ENCODE measurements at places on chromosomes 2 and 18.

GRCh38 chr2:8125741-8126711, 555.8 kb upstream of the ID2 start:
- no peak for DNase-seq

- no peak for DNase-seq
These were observed 205.1 kb upstream of the SRD5A2 start for GRCh38 chr2:31785876-31786275.

DNA sequence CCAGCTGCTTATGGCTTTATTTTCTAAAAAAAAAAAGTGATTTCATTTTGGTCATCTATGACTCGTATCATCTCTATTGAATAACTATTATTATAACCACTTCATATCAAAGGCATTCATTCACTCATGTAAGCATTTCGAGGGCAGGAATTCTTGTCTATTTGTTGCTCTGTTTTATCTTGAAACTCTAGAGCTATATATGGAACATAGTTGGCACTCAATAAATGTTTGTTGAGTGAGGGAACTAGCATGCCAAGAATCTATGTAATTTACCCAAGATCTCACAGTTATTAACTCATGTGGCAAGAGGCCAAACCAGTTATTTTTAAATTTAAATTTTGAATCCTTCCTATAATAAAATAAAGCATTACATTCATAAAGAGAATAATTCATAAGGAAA, 470.1 kb downstream of the TMX3 start:
- no peak for DNase-seq

- DNase-seq, result no peak
These were observed 11.3 kb downstream of the LRPPRC start for GRCh38 chr2:43984533-43984932.

DNA sequence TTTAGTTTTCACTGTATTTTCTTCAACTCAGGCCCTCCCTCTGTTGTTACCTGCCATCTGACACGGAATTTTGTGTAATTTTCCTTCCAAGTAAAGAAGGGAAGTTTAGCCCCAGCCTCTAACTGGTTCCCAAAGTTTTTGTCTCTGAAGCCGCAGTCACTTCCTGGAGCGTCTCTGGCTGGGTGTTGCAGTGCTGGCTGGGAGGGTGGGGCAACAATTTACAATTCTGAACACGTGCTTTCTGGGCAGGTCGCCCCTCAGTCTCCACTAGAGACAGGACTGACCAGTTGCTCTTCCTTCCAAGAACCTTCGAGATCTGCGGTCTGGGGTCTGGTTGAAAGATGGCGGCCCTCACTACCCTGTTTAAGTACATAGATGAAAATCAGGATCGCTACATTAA, 3.5 kb downstream of the CNDP2 start:
- DNase-seq, result peak; percentile 73

- no peak for DNase-seq
These were observed 6.0 kb upstream of the IL1A start for GRCh38 chr2:112790305-112790704.

DNA sequence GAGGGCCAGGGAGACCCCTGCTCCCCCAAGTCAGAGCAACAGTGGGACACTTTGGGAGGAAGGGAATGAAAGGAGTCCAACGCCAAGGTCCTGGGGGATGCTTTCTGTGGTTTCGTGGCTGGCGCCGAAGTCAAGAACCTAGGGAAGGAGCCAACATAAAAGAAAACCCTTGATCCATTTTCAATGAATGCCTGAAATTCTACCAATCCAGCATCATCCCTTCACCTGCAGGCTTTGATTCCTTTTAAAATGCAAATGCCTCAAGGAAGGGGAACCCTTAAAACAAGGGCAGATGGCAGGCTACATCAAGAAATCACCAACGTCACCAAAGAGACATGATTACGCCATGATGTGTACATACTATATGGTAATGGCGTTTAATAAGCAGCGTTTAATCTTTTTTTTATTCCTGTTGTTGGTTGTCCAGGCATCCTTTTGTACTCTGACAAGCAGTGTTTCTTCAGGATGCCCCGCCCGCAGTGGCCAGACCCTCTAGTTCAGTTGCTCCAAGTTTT, 123.3 kb upstream of the SLC1A4 start:
- no peak for DNase-seq

- DNase-seq, result no peak
These were observed 46.8 kb downstream of the TNS1 start for GRCh38 chr2:217955881-217956493.

GRCh38 chr2:239087046-239087710, 239.3 kb downstream of the TWIST2 start:
- no peak for DNase-seq

GRCh38 chr2:200913654-200914053, 24.5 kb downstream of the NIF3L1 start:
- DNase-seq, result no peak

- DNase-seq, result no peak
These were observed at the start of gene HDAC4 for GRCh38 chr2:239400596-239401066. TSS of gene HDAC4 (minus strand) at chr2:239401020. CDS start at chr2:239352699, 48,321 bp downstream.

GRCh38 chr2:121061633-121062032, 223.4 kb downstream of the TFCP2L1 start:
- DNase-seq, result no peak

- no peak for DNase-seq
These were observed 224.7 kb downstream of the SLC8A1 start for GRCh38 chr2:40227210-40227609.

GRCh38 chr2:240502430-240503121, 55.2 kb downstream of the ANKMY1 start:
- no peak for DNase-seq

DNA sequence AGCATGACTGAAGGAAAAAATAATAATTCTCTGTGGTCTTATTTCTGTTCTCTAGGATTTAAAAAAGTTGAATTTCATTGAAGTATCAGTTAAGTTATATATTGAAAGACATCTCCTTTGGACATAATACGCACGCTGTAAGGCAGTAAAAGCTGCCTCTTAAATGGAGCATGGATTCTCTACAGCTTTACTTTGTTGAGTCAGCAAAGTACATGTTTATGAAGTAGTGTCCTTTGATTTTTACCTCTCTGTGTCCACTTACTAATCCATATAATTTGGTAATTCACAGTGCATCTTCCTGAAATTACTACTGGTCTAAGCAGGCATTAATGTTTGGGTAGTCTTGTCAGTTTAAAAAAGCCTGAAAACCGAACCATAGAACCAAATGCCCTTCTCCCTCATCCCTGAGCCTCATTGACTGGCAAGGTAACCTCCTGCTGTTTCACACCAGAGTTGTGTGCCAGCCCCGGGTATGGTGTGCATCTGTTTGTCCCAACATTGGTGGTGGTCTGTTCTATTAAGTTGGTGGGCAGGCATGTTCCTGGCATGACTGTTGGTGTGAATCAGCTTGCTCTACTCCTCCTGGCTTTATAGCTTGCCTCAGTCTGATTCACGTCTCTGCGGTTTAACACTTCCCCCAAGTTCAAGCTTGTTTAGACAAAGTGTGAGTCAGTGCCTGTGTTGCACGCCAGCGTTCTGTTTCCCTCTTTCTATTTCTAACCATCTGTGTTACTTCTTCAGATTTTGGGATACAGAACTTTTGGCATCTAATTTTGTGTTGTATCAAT, 71.0 kb upstream of the ITM2C start:
- DNase-seq, result peak; percentile 33

DNA sequence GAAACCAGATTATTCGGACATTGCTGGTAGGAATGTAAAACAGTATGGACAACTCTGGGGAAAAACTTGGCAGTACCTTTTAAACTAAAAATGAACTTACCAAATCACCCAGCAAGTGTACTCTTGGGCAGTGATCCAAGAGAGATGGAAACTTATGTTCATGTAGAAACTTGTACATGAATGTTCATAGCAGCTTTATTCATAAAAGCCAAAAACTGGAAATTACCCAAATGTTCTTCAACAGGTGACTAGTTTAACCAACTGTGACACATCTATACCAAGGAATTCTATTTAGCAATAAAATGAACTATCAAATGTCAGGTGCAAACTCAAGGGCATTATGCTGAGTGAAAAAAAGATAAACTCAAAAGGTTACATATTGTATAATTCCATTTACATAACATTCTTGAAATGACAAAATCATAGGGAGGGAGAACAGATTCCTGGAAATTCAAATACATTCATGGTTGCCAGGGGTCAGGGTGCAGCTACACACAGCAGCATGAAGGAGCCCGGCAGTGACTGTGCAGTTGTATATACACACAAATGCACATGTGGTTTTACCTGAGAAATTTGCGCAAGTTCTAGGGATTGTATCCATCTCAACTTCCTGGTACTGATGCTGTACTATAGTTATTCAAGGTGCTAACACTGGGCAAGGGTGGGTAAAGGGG, 3.5 kb upstream of the RNU4ATAC start:
- DNase-seq, result no peak

GRCh38 chr18:36401462-36401861, 103.9 kb downstream of the FHOD3 start:
- DNase-seq, result no peak

DNA sequence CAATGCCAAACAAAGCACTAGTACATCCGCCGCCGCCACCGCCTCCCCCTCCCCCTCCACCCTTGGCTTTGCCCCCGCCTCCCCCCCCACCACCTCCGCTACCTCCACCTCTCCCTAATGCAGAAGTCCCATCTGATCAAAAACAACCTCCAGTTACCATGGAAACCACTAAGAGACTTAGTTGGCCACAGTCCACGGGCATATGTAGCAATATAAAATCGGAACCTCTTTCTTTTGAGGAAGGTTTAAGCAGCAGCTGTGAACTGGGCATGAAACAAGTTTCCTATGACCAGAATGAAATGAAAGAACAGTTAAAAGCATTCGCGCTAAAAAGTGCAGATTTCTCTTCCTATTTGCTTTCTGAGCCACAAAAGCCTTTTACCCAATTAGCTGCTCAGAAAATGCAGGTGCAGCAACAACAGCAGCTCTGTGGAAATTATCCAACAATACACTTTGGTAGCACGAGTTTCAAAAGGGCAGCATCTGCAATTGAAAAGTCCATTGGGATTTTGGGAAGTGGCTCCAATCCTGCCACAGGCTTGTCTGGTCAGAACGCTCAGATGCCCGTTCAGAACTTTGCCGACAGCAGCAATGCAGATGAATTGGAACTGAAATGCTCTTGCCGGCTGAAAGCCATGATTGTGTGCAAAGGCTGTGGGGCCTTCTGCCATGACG, 168.0 kb downstream of the ASXL3 start:
- no peak for DNase-seq

- DNase-seq, result no peak
These were observed 432.3 kb downstream of the STK39 start for GRCh38 chr2:167814881-167815718.

All from GM13977 (cell line).